CD4-positive, alpha-beta T cell treated with Interleukin-15 for 4 hours (primary cell): ENCODE measurements at places on chromosomes 12 and 14.

DNA sequence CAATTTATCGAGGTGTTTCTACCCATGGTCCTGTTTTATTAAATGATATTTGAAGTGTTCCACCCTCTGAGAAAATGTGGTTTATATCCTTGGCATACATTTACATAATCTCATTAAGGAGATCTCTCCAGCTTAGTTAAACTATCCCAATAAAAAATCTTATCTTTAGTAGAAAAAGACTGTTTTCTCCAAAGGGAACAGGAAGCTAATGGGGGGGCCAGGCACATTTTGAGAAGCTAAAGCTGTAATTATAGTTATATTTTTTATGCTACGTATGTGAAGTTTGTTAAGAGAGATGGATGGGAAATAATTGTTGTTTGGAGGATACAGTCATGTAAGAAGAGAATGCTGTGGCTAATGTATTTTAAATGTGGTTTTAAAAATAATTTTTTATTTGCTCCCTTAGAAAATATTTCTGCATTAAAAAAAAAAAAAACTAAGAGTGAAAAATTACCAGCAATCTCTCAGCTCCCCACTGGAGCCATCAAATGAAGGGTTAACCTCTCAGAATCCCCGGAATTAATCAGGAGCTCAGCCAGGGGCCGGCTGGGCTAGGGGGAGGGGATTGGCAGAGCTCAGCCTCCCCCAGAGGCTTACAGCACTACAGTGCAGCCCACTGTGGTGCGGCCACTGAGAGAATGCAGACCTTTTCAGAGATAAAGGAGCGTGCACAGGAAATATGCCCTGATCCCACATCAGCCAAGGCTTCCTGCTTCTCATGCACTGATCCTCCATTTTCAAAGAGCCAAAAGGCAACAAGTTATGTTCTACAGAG is 185.8 kb downstream of the EGLN3 start:
- DNase-seq = no peak

- no peak for DNase-seq
Observed at GRCh38 chr14:58315606-58316005, 17.3 kb downstream of the ARID4A start.

DNA sequence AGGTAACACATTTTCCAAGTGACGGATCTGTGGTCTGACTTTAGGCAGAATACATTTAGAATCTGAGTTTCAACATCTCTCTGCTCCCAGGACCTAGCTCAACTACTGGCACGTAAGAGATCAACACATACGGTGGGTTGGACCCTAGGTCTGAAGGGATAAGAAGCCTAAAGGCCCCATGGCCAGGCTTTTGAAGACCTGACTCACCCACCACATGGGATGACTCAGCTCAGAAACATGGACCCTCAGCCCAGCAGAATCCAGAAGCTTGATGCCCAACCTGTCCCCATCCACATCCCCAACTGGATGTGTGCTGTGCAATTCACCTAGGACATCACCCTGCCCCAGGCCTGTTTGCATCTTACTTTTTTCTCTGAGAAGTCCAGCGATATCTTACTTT is 770.2 kb downstream of the BCL11B start:
- DNase-seq = no peak

- no peak for DNase-seq
Observed at GRCh38 chr12:88238406-88238805, 96.3 kb downstream of the TMTC3 start.

- no peak for DNase-seq
Observed at GRCh38 chr14:70748422-70748821, 60.9 kb downstream of the MAP3K9 start.
